Activated naive CD8-positive, alpha-beta T cell treated with anti-CD3 and anti-CD28 coated beads, Interleukin-2, amount 50 U/mL, for 24 hours (primary cell): ENCODE measurements at places on chromosomes 5 and 9.

DNA sequence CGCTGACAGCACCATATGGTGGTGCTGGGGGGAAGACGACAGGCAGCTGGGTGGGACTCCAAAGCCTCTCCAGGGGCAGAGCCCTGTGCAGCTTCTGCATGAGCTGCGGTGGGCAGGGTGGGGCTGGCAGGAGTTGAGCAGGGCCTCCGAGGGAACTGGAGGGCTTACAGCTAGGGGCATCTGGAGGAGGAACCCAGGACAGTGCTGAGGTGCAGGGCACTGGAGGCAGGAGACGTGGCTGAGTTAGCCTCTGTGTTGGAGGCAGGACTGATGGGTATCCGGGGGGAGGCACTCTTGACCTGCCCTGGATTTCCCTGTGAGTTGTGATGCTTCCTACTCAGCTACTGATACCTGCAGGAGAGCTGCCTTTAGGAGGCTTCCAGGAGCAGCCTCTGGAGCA, 45.0 kb downstream of the TENT4A start:
- H3K36me3 ChIP-seq, result peaks cover 30% of the 10 kb centered on the region
- H3K4me3 ChIP-seq, result no peak overlapping the region

DNA sequence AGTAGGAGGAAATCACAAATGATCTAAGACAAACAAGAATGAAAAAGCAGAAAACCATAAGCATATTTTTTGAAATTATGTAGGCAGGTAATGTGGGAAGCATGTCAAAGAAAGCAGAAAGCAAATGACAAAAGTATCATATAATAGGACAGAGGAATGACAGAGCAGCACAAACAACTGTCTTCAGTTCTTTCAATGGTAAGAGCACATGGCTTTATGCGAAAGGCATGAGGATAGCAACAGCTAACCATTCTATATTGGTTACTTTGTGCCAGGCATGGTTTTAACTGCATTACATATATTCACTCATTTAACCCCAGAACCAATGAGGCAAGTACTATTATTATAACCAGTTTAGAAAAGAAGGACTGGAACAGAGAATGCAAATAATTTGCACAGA, 137.4 kb downstream of the FBXL7 start:
- no peak overlapping the region for H3K4me3 ChIP-seq
- no peaks in the 10 kb centered on the region for H3K4me1 ChIP-seq
- no peaks in the 10 kb centered on the region for H3K36me3 ChIP-seq
- no peaks in the 10 kb centered on the region for H3K27me3 ChIP-seq
- H3K27ac ChIP-seq, result no peak overlapping the region

- no peak overlapping the region for H3K27ac ChIP-seq
- no peaks in the 10 kb centered on the region for H3K4me1 ChIP-seq
- no peaks in the 10 kb centered on the region for H3K27me3 ChIP-seq
- no peak overlapping the region for H3K4me3 ChIP-seq
- no peaks in the 10 kb centered on the region for H3K36me3 ChIP-seq
- no peak for DNase-seq
Observed at GRCh38 chr9:106798016-106798799, 64.8 kb upstream of the ZNF462 start.

- H3K27ac ChIP-seq, result no peak overlapping the region
- no peak for DNase-seq
- no peaks in the 10 kb centered on the region for H3K36me3 ChIP-seq
- H3K4me3 ChIP-seq, result no peak overlapping the region
Observed at GRCh38 chr5:168781941-168782571, 202.9 kb upstream of the PANK3 start.

- no peaks in the 10 kb centered on the region for H3K36me3 ChIP-seq
- no peaks in the 10 kb centered on the region for H3K27me3 ChIP-seq
- no peak overlapping the region for H3K4me3 ChIP-seq
- DNase-seq, result no peak
- H3K4me1 ChIP-seq, result peaks cover 48% of the 10 kb centered on the region
- H3K27ac ChIP-seq, result peak overlapping the region; percentile 57
Observed at GRCh38 chr9:123326662-123327093, 29.3 kb upstream of the CRB2 start.

DNA sequence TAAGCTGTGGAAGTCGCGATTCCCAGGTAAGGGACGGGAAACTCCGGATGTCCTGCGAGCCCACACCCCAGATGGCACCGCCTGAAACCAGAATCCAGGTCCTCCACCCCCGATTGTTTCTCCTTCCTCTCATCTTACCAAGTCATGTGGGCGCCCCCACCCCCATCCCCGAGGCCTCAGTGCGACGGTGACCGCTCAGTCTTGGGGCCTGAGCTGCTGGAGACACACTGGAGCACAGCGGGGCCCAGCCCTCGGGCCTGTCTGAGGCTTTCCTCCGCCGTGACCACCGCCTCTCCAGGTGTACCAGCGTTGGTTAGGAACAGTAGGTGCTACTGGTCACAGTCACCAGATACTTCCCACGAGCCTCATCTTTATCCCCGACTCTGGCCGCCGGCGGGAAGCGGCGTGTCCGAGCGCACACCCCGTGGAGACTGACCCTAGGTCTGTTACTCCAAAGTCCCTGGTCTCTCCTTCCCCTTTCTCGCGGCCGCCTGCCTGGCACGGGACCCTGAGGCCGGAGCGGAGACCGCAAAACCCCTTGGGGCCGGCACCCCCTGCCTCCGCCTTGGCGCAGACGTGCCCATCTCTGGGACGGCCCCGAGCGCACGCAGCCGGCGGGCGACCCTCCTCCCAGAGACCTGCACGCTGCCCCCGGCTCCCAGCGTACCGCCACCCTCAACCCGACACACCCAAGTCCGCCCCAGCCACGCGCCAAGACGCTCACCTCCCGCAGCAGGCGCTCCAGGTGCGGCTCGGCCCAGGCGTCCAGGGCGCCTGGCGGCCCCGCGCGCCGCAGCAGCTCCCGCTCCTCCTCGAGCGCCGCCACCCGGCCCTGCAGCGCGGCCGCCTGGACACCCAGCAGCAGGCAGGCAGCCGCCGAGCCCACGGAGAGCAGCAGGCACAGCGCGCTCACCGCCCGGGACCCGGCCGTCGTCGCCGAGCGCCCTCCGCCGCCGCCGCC, 733 bp downstream of the COL23A1 start:
- no peak overlapping the region for H3K4me3 ChIP-seq
- DNase-seq, result no peak
- H3K4me1 ChIP-seq, result peaks cover 5% of the 10 kb centered on the region
- peaks cover 45% of the 10 kb centered on the region for H3K27me3 ChIP-seq
- peaks cover 6% of the 10 kb centered on the region for H3K36me3 ChIP-seq

DNA sequence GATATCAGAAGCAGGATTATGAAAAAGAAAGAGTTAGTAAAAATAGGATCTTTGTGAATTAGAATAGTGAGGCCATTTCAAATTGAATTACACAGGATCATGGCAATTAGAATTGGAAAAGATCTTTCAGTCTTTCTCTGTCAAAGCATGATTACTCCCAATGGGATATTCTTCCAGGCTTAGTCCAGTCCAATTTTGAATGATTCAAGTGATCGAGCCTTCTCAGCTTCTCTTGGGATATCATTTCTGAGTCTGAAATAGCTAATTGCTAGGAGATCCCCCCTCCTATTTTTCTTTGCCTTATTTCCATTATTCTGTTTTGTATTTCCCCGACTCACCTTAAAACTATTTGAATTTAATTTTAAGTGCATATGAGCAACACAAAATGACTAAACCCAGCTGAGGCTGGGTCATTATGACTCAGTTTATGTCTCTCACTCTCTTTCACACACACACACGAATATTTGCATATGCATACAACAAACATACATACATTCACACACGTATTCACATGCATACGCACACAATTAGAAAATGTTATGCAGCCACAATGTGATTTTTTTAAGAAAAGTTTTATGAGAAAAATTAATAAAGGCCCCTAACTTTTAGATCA, 34.8 kb upstream of the EFNA5 start:
- H3K27me3 ChIP-seq, result peaks cover 7% of the 10 kb centered on the region

DNA sequence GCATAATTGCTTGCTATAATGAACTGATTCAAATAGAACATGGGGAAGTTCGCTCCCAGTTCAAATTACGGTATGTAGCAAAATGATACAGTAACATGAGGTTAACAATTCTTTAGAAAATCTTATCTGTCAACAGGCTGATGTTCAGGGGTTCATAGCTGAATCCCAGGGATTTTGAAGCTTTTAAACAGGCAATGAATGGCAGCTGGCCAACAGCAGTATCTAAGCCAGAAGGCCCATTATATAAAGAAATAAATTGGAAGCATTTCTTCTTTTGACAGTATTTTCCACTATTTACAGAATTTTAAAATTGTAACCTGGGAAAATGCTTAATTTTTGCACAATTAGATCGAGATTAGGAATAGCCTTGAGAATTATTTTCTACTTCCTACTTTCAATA, 126.8 kb downstream of the PDE8B start:
- H3K4me1 ChIP-seq, result no peaks in the 10 kb centered on the region
- H3K27me3 ChIP-seq, result no peaks in the 10 kb centered on the region
- H3K27ac ChIP-seq, result no peak overlapping the region
- H3K36me3 ChIP-seq, result no peaks in the 10 kb centered on the region
- no peak for DNase-seq

- peaks cover 42% of the 10 kb centered on the region for H3K27me3 ChIP-seq
- DNase-seq, result no peak
- H3K36me3 ChIP-seq, result no peaks in the 10 kb centered on the region
- H3K4me3 ChIP-seq, result no peak overlapping the region
Observed at GRCh38 chr5:1658665-1659064, 134.9 kb upstream of the LPCAT1 start.

DNA sequence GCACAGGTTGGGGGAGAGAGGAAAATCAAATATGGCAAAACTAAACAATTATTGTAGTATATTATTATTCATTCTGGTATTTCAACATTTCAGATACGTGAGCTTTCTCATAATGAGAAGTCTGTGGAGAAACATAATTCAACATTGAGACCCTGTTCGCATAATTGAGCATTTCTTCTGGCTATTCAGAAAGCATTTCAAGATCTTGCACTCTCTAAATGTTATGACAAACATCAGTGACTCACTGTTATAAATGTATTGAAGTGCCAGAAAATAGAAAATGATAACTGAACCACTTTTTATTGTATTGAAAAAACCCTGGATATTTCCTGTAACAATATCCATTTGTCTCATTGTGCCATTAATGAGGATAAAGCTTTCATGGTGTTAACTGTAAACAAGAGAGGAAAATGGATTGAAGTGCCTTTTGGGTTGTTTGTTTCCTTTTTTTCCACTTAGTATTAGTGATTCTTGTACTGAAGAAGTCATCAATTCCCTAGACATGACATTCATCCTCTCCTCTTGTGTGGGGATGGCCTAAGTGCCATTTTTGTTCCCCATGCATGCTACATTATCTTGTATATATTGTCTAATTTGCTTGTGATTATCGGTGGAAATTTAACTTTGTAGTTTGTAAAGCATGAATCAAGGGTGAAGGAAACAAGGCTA, 124.6 kb downstream of the CAMK4 start:
- H3K27me3 ChIP-seq, result no peaks in the 10 kb centered on the region
- H3K4me1 ChIP-seq, result peaks cover 29% of the 10 kb centered on the region
- H3K36me3 ChIP-seq, result peaks cover 21% of the 10 kb centered on the region
- DNase-seq, result no peak
- H3K4me3 ChIP-seq, result no peak overlapping the region

DNA sequence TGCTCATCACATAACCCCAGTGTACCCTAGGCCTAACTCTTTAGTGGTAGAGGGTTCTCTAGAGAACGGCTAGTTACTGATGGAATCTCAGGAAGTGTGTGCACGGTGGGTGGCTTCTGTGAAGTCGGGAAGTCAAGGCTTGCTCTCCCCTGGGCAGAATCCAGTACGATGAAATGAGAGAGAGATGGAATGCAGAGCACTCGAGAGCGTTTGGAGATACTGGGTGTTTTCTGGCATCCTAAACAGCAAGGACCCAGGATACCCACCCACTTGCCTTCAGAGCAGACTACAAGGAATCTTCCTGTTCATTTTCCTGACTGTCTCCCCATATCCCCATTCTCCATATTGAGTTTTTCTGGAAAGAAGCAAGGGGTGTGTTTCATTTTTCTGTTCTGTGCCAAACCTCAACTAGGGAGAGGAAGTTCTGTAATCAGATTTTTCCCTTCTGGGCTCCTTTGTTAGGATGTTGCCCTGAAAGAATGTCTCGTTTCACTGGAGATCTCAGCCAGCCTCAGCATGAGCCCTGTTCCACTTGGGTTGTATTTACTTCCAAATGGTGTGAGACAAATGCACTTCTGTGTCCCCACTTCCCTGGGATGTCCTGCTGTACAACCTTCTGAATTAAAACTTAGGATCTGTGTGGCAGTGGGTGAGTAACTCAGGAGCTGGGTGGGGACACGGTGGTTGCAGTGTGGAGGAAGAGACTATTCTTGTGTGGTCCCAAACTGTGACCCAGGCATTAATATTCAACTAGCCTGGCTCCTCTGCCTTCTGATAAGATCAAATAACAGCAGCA, 108.9 kb upstream of the SPRY4 start:
- no peak for DNase-seq
- no peaks in the 10 kb centered on the region for H3K27me3 ChIP-seq
- H3K27ac ChIP-seq, result no peak overlapping the region
- no peaks in the 10 kb centered on the region for H3K36me3 ChIP-seq
- no peak overlapping the region for H3K4me3 ChIP-seq

- no peak overlapping the region for H3K27ac ChIP-seq
- H3K36me3 ChIP-seq, result peaks cover 4% of the 10 kb centered on the region
- DNase-seq, result no peak
- H3K27me3 ChIP-seq, result peaks cover 3% of the 10 kb centered on the region
- H3K4me3 ChIP-seq, result no peak overlapping the region
- peaks cover 54% of the 10 kb centered on the region for H3K4me1 ChIP-seq
Observed at GRCh38 chr9:99185934-99186333, 35.8 kb downstream of the ALG2 start.

DNA sequence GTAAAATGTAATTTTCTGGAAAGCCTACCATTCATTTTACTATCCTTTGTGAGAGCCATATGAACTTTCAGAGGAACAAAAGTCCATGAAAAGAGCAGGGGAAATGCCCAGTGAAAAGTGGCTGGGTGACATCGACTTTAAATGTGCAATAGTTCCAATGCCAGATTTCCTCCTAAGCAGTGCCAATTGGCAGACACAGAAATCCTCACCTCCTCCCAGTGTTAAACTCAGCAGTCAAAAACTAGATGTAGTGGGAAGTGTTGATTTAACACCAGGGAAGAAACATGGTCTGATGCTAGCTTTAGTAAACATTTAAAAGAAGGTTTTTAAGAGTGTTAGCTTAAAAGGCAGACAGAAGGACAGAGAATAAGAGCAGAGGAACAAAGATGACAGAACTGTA, 2055.2 kb downstream of the MAT2B start:
- H3K36me3 ChIP-seq, result no peaks in the 10 kb centered on the region
- H3K27me3 ChIP-seq, result no peaks in the 10 kb centered on the region
- no peak for DNase-seq
- H3K4me3 ChIP-seq, result no peak overlapping the region
- no peaks in the 10 kb centered on the region for H3K4me1 ChIP-seq
- H3K27ac ChIP-seq, result no peak overlapping the region
